Naive thymus-derived CD4-positive, alpha-beta T cell (primary cell): ENCODE measurements at places on chromosomes 7 and 10. TPM values are rescaled to one million over a fixed set of nuclear protein-coding genes. Genes with fewer than 3 reads are reported as not detected.

The CCDC146 gene
- total RNA-seq: 14.5 TPM

The PPP2R2D gene
- 60.4 TPM for total RNA-seq

The TFEC gene
- 1.6 TPM for total RNA-seq

DNA sequence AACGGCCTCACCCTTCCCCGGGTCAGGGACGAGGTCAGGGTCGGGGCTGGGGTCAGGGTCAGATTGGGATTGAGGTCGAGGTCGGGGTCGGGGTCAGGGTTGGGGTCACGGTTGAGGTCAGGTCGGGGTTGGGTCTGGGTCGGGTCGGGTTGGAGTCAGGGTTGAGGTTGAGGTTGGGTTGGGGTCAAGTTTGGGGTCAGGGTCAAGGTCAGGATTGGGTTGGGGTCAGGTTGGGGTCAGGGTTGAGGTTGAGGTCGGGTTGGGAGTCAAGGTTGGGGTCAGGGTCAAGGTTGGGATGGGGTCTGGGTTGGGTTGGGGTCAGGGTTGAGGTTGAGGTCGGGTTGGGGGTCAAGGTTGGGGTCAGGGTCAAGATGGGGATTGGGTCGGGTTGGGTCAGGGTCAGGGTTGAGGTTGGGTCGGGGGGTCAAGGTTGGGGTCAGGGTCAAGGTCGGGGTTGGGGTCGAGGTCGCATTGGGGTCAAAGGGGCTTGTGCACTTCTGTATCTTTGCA, 131.4 kb downstream of the VIPR2 start:
- H3K4me3 ChIP-seq: no peak overlapping the region
- H3K4me1 ChIP-seq: no peaks in the 10 kb centered on the region
- H3K27me3 ChIP-seq: no peaks in the 10 kb centered on the region
- no peak overlapping the region for H3K27ac ChIP-seq

- H3K27me3 ChIP-seq: no peaks in the 10 kb centered on the region
- H3K4me1 ChIP-seq: peaks cover 5% of the 10 kb centered on the region
Measured at GRCh38 chr10:13944823-13945222, 358.1 kb downstream of the PRPF18 start.

The SORCS1 gene
- total RNA-seq: not detected

DNA sequence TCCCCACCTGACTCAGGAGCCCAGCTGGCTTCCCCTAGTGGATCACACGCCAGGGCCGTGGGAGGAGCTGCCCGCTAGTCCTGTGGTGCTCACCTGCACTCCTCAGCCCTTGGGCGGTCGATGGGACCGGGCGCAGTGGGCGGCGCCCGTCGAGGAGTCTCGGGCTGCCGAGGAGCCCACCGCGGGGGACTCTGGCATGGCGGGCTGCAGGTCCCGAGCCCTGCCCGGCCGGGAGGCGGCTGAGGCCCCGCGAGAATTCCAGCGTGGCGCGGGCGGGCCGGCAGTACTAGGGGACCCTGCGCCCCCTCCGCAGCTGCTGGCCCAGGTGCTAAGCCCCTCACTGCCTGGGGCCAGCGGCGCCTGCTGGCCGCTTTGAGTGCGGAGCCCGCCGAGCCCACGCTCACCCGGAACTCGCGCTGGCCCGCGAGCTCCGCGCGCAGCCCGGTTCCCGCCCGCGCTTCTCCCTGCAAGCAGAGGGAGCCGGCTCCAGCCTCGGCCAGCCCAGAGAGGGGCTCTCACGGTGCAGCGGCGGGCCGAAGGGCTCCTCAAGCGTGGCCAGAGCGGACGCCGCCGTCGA, 367.9 kb downstream of the TYW1 start:
- no peak overlapping the region for H3K27ac ChIP-seq
- H3K4me1 ChIP-seq: no peaks in the 10 kb centered on the region
- no peaks in the 10 kb centered on the region for H3K27me3 ChIP-seq
- H3K36me3 ChIP-seq: no peaks in the 10 kb centered on the region

DNA sequence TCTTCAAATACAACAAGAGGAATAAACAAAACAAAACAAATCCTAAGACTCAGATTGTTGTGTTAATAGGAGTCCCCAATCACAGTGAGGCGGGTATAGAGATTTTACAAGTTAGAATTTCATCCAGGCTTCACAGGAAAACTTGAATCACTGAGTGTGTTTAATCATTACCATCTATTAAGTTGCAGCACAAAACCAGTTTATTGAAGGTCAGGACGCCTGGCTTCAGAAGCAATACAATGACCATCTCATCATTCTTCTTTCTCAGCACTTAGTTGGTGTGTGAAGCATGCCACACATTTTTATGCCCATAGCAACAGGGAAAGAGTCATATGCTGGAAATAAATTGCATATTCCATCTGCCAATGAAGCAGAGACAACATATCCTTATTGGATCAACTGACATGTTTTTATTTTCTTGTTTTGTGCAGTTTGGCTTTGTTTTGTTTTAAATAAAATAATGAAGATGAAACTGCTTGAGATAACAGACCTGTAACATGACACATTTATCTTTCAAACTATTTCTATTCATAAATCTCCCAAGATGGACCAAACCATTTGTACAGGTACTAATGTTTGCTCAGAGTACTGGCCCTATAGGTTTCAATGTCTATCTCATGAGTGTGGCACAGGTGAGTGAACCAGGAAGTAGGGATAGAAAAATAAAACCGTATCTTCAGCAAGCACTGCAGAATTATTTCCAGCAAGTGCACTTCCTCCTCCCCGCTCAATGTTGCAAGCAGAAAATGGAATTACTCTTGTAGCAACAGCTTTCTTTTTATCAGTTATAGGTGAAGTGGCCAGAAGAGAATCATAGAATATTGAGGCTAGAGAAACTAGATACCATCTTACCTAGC, 40.4 kb downstream of the TAC1 start:
- no peaks in the 10 kb centered on the region for H3K36me3 ChIP-seq
- H3K4me1 ChIP-seq: no peaks in the 10 kb centered on the region
- DNase-seq: no peak
- H3K4me3 ChIP-seq: no peak overlapping the region

- no peaks in the 10 kb centered on the region for H3K27me3 ChIP-seq
- no peaks in the 10 kb centered on the region for H3K36me3 ChIP-seq
- DNase-seq: no peak
- no peaks in the 10 kb centered on the region for H3K4me1 ChIP-seq
- no peak overlapping the region for H3K27ac ChIP-seq
- no peak overlapping the region for H3K4me3 ChIP-seq
Measured at GRCh38 chr10:114615600-114616007, 42.5 kb downstream of the ABLIM1 start.

DNA sequence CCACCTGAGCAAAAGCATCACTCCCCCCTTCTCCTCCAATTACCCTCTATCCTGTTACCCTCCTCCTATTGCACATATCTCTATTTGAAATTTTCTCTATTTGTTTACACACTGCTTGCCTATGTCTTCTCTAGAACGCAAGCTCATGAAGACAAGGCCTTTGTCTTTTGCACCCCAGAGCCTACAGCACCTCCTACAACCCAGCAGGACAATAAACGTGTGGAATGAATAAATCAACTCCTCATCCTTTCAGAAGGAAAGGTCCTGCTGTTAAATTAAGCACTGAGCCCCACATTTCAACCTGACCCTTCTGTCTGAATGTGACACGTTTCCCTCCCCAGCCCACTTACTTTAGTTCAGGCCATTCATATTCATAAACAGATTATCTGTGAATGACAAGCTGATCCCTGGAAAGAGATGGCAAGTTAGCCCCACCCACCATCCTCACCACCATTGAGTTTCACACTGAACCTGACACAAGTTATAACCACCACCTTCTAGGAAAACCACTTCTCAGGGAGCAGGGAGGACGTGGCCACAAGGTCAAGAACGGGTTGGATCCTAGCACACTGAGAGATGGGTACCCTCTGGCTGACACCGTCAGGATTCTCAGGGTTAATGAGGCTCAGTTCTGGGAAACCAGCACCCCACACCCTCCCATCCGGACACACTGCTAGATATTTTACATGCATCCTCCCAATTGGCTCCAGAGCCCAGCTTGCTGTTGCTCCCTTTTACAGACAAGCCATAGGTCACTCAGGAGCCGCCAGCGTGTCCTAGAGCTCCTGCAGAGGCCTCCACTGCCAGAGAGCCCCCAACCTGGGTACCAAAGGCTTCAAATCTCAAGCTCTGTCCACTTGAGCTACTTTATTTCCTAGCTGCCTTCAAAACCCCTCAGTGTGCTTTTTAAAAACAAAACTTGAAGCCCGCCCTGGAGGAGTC, 934 bp downstream of the PRTFDC1 start:
- no peak for DNase-seq
- peak overlapping the region; percentile 59 for H3K27ac ChIP-seq
- peak overlapping the region; percentile 55 for H3K4me3 ChIP-seq
- H3K27me3 ChIP-seq: no peaks in the 10 kb centered on the region
- peaks cover 4% of the 10 kb centered on the region for H3K4me1 ChIP-seq

GRCh38 chr7:111103678-111104274, 12.8 kb downstream of the LRRN3 start:
- no peaks in the 10 kb centered on the region for H3K27me3 ChIP-seq
- no peak for DNase-seq
- H3K27ac ChIP-seq: no peak overlapping the region
- H3K4me3 ChIP-seq: no peak overlapping the region
- no peaks in the 10 kb centered on the region for H3K4me1 ChIP-seq
- H3K36me3 ChIP-seq: no peaks in the 10 kb centered on the region

The HTRA1 gene
- not detected in 2 replicates for total RNA-seq

The LRWD1 gene
- total RNA-seq: 25.2 TPM

GRCh38 chr7:135888740-135889139, 88.4 kb downstream of the MTPN start:
- no peak for DNase-seq
- no peaks in the 10 kb centered on the region for H3K27me3 ChIP-seq
- H3K4me1 ChIP-seq: no peaks in the 10 kb centered on the region
